Stimulated activated CD4-positive, alpha-beta T cell treated with anti-CD3 and anti-CD28 coated beads, TNF-alpha, amount 100 ng/mL, for 24 hours (primary cell): ENCODE measurements at places on chromosomes 2 and 18.

DNA sequence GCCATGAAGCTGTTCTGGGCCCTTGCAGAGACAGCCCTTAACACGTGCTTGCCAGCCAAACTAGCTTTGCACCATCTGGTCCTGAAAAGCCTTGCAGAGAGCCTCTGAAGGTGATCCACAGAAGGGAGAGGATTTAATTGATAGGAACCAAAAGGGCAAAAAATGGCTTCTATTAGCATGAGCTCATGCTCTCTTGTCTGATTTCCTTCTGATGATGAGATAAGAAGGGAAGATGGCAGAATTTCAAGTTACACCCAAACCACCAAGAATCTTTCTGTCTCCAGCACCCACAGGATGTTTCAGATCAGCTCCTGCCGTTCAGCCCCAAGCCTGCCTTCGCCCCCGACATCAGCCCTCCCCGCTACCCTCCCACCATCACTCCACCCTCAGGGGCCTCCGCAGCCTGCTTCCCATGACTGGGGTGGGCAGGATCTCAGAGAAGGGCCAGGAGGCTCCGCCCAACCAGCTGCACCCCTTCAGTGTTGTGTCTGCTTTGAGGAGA lies 23.4 kb upstream of the GLI2 start:
- DNase-seq = no peak

DNA sequence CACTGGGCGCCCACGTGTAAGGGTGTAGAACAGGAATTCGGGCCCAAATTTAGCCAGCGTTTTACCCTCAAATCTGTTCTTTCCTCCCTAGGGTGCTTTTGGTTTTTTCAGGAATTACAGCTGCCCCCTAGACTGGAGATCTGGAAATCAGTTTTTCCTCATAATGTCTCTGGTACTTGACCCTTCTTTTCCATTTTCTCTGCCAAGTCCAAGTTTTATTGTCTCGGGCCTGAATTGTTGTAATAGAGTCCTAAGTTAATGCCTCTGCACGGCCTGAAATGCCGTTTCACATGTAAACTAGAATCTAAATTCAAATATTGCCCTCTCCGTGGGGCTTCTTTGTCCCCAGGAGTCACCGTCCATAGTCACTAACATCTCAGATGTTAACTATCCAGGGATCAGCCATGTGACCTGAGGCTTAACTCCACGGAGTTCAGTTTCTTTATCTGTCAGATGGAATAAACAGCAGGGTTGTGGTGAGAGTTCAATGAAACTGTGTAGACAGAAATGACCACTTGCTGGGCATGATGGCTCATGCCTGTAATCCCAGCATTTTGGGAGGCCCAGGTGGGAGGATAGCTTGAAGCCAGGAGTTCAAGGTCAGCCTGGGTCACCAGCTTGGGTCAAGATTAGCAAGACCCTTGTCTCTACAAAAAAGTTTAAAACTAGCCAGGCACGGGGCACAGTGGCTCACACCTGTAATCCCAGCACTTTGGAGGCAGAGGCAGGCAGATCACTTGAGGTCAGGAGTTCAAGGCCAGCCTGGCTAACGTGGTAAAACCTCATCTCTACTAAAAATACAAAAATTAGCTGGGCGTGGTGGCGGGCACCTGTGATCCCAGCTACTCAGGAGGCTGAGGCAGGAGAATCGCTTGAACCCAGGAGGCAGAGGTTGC lies 12.7 kb upstream of the CABLES1 start:
- DNase-seq = no peak

GRCh38 chr18:8745355-8746014 lies 40.1 kb downstream of the MTCL1 start:
- DNase-seq = no peak

GRCh38 chr18:31701744-31702143 lies 17.4 kb upstream of the B4GALT6 start:
- no peak for DNase-seq

- DNase-seq = no peak
Measured at GRCh38 chr18:78542204-78542603, 437.4 kb upstream of the SALL3 start.

- DNase-seq = no peak
Measured at GRCh38 chr18:49446481-49446880, 14.0 kb downstream of the DYM start.

DNA sequence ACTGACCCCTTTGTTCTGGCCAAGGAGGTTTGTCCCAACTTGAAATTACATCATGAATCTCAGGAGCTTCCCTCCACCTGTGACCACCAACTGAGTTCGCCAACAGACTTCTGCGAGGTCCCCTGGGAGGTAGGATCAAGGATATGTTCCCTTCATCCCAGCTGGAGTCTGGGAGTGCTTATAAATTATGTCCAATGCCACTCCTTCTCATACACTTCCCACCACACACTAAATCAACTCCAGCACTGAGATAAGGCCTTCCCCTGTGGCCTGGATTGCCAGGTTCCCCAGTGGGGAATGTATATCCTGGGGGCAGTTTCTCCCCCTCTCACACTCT lies 99.2 kb downstream of the RND3 start:
- no peak for DNase-seq

- DNase-seq = no peak
Measured at GRCh38 chr18:78814766-78815165, 164.9 kb upstream of the SALL3 start.

GRCh38 chr2:18122544-18123210 lies 244.2 kb downstream of the KCNS3 start:
- DNase-seq = no peak

DNA sequence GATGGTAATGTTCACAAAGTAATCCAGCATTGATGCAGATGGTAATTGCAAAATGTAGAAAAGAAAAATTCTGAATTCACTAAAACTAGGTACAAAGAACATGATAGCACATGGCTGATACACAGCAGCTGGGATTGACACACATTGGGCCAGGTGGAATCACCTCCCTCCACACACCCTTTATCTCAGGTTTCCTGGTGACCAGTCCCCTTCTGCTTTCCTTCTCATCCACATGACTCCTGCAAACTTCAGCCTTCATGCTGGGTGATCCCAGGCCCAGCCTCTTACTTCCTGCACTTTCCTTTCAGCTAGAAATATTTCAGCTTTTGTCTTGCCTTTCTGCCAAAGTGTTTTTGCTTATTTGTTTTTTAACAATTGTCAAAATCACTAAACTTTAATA lies 246.9 kb downstream of the LNPK start:
- no peak for DNase-seq

DNA sequence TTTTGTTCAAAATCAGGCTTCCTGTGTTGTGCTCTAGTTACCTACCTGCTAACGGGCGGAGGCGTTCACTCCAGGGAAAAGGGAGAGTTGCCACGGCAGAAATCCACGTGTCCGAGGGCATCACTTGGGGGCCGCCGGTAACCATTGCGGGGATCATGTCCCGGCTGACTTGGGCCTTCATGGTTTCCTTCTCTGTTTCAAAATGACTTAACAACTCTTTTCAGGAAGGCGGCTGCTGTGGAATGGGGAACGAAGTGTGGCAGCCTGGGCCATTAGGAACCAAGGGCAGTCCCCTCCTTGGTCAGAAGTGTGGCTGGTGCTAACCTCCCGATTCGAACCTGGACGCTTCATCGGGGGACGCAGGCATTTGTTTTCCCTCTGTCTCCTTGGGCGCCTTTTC lies 56.8 kb downstream of the INPP5D start:
- DNase-seq = no peak

GRCh38 chr2:3154146-3154545 lies 223.5 kb downstream of the EIPR1 start:
- no peak for DNase-seq

- no peak for DNase-seq
Measured at GRCh38 chr2:72848436-72849137, 22.8 kb upstream of the EXOC6B start.

- no peak for DNase-seq
Measured at GRCh38 chr2:211455216-211455841, 898.9 kb downstream of the CPS1 start.

DNA sequence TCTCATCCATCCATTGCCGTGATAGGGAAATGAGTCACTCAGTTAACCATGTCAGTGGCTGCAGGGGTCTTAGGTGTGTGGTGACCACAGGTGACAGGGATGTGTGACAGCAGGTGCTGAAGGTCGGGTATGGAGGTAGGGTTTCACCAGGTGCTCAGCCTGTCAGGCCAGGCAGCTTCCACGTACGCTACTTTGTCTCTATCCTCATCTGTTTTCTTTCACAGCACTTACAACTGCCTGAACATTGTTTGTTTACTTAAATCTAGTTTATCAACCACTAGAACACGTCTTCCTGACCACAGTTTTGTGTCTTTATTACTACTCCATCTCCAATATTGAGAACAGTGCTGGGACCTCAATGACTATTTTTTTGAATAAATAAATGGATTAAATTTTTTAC lies 11.4 kb upstream of the UXS1 start:
- DNase-seq = no peak

DNA sequence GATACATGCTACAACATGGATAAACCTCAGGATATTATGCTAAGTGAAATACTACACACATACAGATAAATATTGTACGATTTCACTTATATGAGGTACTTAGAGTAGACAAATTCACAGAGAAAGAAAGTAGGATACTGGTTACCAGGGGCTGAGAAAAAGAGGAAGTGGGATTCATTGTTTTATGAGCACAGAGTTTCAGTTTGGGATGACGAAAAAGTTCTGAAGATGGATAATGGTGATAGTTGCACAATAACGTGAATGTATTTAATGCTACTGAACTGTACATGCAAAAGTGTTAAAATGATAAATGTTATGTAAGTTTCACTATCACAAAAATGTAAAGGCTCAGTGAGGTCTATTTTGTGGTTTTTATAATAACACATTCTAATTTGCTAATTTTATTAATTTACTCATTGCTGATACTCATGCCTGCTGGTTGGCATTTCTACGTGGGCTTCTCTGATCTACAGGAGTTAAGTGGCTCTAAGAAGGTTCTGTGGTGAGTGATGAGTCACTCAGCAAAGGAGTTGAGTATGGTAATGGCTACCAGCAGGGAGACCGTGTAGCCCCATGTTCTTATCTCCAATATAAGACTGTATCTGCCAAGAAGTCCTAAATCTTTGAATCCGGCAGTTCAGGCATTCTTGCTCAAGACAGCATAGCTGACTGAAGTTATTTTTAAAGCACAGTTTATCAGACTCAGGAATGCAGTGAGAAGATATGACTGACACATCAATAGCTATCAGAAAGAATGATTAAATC lies 41.1 kb downstream of the UPP2 start:
- no peak for DNase-seq

DNA sequence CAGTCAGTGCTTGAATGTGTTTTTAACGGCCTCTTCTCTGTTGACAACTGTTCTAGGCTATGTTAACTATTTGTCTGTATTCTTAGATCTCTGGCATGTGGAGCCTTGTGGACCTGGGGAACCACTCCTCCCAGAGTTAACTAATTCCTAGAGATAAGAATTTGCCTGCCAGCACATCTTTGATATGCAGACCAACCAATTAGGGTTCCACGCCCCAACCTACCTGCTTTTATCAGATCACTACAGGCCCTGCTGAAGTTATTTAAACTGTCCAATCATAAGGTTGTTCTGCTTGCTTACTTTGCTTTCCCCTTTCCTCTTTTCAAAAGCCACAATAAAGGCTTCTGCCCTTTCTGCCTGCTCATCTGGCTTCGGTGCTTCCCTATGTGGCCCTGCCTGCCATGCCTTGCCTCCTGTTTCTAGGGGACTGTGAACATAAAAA lies 8.5 kb upstream of the CYBRD1 start:
- DNase-seq = no peak

GRCh38 chr2:235868224-235868623 lies 300.0 kb downstream of the GBX2 start:
- DNase-seq = no peak

DNA sequence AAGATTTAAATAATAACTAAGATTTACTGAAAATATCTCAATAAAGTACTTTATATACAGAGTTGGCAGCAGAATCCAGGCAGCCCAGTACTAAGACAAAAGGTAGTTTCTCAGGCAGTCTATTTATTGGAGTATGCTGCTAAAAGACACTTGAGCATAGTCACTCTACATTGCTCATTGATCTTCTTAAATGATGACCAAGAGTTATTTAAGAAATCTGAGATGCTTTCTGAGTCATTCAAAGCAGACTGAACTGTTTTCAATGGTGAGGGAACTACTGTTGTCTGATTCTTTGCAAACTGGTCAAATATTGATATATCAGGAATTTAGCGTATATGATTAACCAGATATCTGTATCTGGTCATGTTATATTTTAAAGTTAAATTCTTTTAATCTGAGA lies 133.6 kb downstream of the PHLPP1 start:
- no peak for DNase-seq

GRCh38 chr2:174870787-174871186 lies 106.5 kb upstream of the CHRNA1 start:
- no peak for DNase-seq

- no peak for DNase-seq
Measured at GRCh38 chr2:129756276-129756675, 223.2 kb upstream of the RAB6C start.

- DNase-seq = no peak
Measured at GRCh38 chr2:60867848-60868247, 13.5 kb upstream of the REL start.

DNA sequence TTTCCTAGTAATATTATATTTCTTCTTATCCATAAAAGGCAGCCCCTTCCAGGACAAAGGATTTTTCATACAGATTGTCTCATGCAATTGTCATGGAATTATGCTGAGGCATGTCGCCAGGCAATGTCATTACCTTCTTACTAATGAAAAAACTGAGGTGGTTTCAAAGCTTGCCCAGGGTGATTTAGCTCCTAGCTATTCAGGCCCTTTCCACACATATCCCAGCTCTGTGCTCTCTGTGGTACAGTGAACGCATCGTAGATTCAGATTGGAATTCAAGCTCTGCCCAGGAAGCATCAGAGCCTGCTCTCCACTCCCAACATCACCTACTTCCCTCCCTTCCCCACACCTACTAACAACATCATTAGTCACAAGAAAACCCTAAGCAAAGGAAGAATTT lies 60.1 kb downstream of the ATP8B1 start:
- DNase-seq = no peak

- no peak for DNase-seq
Measured at GRCh38 chr18:47346016-47346415, 94.6 kb upstream of the SKOR2 start.

- DNase-seq = no peak
Measured at GRCh38 chr2:215863687-215864086, 149.7 kb downstream of the MREG start.

DNA sequence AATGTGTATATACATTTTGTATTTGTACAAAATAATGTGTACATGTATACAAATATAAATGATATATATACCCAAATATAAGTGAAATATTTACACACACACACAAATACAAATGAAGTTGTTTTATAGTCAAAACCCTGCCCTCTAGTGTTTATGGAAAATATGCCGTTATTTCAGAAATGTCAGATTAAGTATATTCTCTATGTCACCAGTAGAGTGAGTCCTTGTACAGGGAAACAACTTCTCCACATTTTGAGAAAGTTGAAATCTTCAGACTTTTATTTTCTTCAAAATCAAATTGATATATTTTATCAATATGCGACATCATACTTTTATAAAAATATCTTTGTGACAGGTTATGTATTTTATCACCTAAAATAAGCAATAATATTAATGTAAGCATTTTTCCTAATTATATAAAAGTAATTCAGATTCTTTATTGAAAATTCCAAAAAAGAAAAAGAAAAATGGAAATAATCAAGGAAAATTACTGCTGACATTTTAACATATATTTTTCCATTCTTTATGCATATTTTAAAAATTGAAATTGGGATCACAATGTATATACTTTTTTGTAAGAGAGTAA lies 22.4 kb downstream of the ARL6IP6 start:
- DNase-seq = no peak
